ENCODE measurements at places on chromosomes 13 and 19.

- DNase-seq: no peak
These were observed 140.4 kb downstream of the TEX29 start for GRCh38 chr13:111460548-111461444.

DNA sequence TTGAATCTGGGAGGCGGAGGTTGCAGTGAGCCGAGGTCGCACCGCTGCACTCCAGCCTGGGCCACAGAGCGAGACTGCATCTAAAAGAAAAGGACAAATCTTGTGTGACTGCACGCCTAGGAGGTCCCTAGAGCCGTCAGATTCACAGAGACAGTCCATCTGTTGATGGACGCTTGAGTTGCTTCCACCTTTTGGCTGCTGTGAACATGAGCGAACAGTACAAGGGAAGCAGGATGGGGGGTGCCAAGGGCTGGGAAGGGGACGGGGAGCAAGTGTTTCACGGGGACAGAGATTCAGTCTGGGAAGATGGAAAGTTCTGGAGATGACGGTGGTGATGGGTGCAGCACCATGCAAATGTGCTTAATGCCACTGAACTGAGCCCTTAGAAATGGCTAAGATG, 78.7 kb downstream of the GNG7 start:
- DNase-seq: no peak

- DNase-seq: no peak
These were observed 50.8 kb downstream of the ZAR1L start for GRCh38 chr13:32264407-32264806.

DNA sequence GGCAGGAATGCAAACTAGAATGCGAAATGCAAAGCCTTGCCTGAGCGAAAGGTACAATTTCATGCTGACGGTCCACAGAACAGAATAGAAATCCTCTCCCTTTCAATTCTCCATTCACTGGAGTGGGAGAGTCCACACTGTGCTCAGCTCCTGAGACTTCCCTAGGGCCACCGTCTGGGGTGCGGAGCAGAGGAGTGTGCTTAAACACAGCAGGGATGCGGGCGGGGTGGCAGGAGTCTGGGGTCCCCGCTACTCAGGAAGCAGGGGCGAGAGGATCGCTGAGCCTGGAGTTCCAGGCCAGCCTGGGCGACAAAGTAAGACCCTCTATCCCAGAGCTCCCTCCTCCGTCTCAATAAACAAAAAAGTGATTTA, 552 bp upstream of the ZNF816 start:
- DNase-seq: no peak

DNA sequence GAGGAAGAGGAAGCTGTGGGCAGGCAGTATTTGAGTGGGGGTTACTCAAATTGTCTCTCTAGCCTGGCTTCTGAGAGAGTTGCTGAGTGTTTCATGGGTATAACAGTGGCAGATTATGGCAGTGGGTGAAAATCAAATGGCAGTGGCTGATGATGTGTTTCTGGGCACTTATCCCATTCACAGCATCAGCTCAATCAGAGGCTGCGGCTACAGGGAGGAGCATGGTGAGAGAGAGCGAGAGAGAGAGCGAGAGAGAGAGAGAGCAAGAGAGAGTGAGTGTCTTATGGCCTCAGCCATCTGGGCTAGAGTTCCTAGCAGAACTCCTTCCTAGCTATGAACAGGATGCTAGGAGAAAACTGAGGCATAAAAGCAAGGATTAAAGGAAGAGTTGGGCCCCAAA, 178.9 kb downstream of the OLFM4 start:
- DNase-seq: no peak

DNA sequence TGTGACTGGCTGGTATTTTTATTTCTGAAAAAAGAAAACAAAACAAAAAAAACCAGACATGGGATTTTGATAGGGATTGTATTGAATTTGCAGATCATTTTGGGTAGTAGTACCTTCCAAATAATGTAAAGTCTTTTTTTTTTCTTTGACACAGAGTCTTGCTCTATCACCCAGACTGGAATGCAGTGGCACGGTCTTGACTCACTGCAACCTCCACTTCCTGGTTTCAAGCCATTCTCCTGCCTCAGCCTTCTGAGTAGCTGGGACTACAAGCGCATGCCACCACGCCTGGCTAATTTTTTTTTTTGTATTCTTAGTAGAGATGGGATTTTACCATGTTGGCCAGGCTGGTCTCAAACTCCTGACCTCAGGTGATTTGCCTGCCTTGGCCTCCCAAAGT, 4.2 kb downstream of the ZNF101 start:
- DNase-seq: no peak
